Activated T-cell treated with anti-CD3 and anti-CD28 coated beads for 1 hour (primary cell): ENCODE measurements at places on chromosomes 5 and 9.

- no peak for DNase-seq
Observed at GRCh38 chr5:173963867-173964441, 25.0 kb upstream of the C5orf47 start.

- no peak for DNase-seq
Observed at GRCh38 chr9:12972608-12973589, 198.1 kb downstream of the LURAP1L start.

DNA sequence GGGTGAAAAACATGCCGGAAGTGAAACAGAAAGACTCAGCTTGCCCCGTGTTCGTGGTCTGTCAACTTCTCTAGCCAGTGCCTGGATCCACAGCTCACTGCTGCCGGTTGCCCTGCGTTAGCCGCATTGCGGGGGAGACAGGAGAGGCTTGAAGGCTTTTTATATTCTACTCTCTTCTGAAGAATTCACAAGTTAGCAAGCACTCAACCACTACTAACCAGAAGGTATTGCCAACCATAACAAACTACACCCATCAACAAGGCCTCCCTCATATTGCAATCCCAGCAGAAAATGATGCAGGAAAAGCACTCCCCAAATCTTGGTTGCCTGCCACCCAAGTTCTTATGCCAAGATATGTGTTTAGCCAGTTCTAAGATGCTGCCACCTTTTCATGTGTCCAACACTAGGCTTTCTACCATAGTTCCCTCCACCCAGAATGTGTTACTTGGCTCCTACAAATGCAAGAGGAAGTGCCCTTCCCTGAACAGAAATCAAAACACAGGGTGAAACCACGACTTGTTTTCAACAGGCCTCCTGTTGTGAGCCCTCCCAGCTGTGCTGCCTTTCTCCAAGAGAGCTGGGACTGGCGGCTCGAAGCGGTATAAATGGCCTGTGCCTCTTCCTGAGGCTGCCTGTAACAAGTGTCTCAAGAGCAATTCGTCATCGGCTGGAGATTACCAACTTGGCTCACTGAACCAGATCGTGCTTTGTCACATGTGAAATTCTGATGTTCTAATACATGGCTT, 129.0 kb downstream of the SNX18 start:
- DNase-seq, result peak; percentile 39

- no peak for DNase-seq
Observed at GRCh38 chr9:92100237-92100911, 14.8 kb downstream of the SPTLC1 start.

GRCh38 chr5:30112867-30113266, 1080.6 kb upstream of the CDH6 start:
- no peak for DNase-seq

- DNase-seq, result no peak
Observed at GRCh38 chr5:73858776-73859175, 232.8 kb downstream of the ARHGEF28 start.

DNA sequence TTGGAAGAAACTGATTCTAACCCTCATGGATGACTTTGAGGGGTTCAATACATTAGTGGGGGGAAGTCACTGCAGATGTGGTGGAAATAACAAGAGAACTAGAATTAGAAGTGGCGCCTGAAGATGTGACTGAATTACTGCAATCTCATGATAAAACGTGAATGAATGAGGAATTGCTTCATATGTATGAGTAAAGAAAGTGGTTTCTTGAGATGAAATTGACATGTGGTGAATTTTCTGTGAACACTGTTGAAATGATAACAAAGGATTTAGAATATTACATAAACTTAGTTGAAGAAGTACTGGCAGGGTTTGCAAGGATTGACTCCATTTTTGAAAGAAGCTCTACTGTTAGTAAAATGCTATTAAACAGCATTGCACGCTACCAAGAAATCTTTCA, 113.0 kb downstream of the UGCG start:
- DNase-seq, result no peak

GRCh38 chr5:161034451-161034850, 182.4 kb upstream of the ATP10B start:
- DNase-seq, result no peak

GRCh38 chr9:111910428-111910827, 13.8 kb downstream of the UGCG start:
- no peak for DNase-seq

DNA sequence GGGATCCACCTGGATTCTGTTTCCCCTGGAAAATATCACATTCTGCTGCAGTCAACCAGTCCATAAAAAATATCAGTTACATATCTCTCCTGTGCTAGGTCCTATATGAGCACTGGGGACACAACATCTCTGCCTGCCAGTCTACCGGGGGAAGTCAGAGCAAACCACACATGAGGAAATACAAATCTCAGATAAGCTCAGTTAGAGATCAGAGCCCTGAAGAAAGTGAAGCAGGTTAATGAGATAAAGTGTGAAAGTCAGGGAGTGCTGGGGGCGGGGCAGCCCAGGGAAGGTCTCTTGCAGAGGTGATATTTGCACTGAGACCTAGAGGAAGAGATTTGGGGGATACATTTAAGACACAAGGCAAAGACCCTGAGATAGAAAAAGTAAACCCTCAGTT, 67.8 kb upstream of the SLC1A1 start:
- no peak for DNase-seq

- no peak for DNase-seq
Observed at GRCh38 chr5:75059912-75060545, 7.7 kb upstream of the GCNT4 start.

- no peak for DNase-seq
Observed at GRCh38 chr9:121949766-121950165, 143.3 kb downstream of the TTLL11 start.

- no peak for DNase-seq
Observed at GRCh38 chr5:127290946-127291693, 524 bp downstream of the MEGF10 start.

DNA sequence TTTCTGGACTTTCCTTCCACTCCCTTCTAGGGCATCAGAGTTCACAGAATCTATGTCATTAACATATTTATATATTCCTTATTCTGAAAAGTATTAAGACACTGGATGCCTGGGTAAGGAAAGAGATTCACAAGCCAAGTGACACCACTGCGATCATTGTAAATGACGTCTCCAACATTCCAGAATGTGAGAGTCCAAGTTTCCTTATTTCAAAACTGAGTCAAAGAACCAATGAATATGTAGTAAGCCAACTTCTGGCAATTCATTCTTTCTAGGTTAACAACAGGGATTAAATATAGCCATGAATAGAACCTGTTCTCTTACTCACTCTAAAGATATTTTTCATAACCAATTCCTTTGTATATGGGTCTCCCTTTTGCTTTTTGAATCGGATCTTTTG, 18.1 kb downstream of the RAI14 start:
- no peak for DNase-seq

DNA sequence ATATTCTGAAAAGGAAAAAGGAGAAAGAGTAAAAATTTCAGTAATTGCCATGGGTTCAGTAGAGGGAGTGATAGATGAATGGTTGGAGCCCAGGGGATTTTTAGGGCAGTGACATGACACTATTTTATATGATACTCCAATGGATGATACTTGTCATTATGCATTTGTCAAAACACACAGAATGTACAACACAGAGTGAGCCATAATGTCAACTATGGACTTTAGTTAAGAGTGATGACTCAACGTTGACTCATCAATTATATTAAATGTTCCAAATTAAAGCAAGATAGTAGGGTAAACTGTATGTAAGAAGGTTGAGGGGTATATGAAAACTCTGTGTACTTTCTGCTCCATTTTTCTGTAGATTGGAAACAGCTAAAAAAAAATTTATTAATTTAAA, 586.4 kb downstream of the TAF11L14 start:
- DNase-seq, result no peak

DNA sequence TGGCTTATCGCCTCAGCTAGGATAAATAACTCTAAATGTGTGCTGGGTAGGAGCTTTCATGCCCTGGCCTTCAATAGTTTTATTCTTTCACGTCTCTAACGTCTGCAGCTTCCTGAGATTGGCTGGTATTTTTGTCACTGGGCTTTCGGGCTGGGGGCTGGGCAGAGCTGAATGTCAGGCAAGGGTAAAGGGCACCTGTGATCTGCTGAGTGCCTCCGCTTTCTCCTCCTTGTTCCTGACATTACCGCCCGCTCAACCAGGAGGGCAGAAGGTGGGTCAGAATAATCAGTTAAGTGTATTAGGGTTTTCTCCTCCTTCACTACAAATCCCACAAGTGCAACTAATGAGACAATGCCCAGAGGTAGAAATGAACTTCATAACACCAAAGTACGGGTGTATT, 216.6 kb downstream of the TSSK1B start:
- DNase-seq, result no peak

DNA sequence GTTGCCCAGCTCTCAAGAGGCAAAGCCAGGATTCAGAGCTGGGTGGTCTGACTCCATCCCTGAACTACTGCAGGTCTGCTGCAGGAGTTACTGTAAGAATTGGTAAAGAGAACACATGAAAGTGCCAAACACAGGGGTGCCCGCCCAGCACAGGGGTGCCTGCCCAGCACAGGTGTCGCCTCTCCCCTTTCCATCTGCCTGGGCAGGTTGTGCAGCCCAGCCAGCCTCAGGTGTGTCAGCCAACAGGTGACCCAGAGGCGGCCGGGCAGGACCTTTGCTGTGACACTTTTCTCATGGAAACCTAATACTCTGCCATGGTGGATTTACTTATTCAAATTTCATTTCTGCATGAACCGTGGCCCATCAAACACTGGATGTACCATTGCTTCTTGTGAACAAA, 289.7 kb upstream of the IRX4 start:
- no peak for DNase-seq

- no peak for DNase-seq
Observed at GRCh38 chr5:6338135-6338534, 40.2 kb downstream of the MED10 start.

- DNase-seq, result no peak
Observed at GRCh38 chr9:15735083-15735857, 182.4 kb downstream of the CCDC171 start.

DNA sequence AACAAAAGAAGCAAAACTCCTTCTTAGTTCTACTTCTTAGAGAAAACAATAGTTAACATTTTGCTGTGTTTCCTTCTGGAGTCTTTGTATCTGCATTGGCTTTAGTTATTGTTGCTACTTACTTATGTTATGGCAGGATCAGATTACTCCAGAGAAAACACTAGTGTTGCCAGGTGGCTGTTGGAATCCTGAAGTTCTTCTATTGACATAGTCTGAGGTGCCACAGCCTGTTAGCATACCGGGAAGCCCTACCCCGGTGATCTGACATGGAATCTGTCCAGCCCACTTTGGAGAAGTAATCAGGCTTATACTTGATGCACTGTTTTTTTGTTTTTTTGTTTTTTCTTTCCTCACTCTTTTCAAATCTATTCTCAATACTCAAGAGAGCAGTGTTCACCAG, 68.5 kb upstream of the CEP78 start:
- no peak for DNase-seq

GRCh38 chr5:156543348-156544145, 216.6 kb downstream of the SGCD start:
- DNase-seq, result no peak

DNA sequence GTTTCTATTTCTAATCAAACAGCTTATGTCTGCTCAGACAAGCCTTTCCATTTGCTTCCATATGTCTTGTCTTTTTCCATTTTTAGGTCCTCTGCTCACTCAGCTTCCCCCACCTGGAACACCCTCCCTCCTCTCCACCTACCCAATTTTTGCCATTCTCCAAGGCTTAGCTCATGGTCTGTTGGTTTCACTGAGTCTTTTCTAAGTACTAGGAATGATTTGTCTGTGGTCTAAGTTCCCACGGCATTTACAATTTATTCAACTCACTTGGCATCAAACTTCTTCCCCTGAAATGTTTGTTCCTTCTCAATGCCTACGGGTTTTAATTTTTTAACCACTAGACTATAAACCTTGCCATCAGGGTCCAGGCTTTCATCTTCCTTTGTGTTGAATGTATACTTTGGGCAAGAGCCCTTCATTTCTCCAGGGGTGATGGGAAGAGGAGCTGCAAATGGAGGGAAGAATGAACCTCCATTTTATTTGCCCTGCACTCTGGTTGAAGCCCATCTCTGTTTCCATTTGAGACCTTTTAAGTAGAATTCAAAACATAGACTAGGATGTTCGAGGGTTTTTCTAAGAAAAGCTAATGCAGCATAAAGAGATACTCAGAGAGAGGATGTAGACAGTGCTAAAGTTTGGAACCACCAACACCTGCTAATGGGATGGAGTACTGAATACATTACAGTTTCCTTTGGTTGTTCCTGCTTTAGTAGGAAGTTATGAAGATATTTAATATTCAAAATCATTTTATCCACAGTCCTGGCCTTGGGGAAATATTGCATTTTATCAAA, 104.0 kb downstream of the PTTG1 start:
- DNase-seq, result no peak

DNA sequence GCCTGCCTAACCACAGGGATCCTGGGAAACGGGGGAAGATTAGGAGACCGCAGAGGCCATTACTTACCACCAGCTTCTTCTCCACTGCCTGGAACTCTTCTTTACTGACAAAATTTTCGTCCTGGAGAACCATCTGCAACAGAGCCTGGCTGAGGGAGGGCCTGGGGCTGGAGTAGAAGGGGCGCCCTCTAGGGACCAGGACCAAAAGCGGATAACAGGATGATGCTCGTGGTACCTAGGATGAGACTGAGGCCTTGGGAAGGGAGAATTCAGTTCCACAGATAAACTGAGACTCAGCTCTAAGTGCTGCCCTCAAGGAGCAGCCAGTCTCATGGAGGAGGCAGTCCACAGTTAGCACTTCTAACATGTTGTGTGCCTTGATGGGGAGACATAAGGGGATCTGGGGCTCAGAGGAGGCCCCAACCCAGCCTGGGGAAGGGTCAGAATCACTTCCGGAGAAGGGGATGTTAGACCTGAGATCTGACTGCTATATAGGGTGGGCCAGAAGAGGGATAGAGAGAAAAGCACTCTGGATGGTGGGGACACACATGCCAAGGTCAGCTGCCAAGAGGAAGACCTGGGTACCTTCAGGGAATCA, 1.2 kb downstream of the SPATA24 start:
- DNase-seq, result no peak

- DNase-seq, result no peak
Observed at GRCh38 chr5:65553941-65554340, 9.0 kb downstream of the CENPK start.

DNA sequence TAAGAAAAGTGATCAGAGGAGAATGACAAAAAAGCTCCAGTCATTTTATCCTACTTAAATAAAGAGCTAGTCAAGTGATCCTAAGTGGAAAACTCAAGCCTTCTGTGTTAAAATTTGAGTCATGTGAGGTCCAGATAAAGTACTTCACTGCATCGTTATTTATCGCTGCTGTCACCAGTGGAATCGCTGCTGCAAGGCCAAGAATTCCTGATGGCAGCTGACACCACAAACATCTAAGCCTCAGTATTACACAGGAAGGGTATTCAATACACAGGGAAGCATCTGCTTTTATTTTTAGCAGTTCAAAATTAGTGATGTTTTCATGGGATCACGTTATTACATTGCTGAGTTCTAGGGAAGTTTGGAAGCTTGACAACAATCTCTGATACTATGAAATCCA, 190.3 kb downstream of the GOLPH3 start:
- DNase-seq, result no peak

DNA sequence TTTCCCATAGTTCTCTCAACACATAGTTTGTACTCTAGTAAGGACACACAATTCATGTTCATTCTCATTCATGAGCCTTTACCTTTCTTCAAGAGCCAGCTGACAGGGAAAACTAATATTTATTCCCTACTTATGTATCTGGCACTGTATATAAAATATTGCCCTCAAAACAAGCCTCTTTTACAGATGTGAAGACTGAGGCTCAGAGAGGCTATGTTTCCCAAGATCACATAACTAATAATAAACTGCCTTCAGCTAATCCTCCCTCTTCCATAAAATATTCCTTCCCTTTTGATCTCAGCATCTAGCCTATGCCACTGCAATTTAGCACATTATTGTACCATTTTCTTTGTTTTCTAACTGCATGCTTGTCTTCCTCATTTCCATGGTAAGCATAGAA, 18.2 kb downstream of the ALDOB start:
- no peak for DNase-seq
